Activated CD4-positive, alpha-beta T cell treated with anti-CD3 and anti-CD28 coated beads, Interleukin-2, Interleukin-6, amounts not matched to agents 100 ng/mL and 50 ng/mL, durations not matched to agents 16 hours and 8 hours (primary cell): ENCODE measurements at places on chromosomes 6 and 20.

GRCh38 chr20:38303908-38304379, at the start of gene BPI:
TSS of gene BPI (plus strand) at chr20:38304156. CDS start at chr20:38304224, 68 bp downstream.
- peak; percentile 9 for DNase-seq

DNA sequence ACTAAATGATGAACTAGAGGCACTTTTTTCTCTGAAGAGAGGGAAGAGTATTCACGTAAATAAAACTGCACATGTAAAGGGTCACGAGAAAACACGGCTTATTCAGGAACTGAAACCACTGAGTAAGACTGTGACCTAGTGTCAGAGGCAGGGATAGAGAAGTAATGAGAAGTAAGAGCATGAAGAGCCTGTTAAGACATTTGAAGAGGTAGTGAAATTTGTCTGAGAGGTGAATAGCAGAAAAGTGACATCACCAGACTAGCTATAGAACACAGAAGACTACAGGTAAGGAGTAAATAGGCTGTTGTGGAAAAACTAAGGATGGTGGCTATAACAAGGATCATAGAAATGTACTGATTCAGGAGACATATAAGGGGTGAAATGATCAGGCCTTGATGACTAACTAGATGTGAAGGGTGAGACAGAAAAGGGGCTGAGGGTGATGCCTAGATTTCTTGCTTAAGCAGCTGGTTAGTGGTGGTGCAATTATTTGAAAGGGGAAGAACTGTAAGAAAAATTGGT, 76.8 kb downstream of the REV3L start:
- peak; percentile 74 for DNase-seq

DNA sequence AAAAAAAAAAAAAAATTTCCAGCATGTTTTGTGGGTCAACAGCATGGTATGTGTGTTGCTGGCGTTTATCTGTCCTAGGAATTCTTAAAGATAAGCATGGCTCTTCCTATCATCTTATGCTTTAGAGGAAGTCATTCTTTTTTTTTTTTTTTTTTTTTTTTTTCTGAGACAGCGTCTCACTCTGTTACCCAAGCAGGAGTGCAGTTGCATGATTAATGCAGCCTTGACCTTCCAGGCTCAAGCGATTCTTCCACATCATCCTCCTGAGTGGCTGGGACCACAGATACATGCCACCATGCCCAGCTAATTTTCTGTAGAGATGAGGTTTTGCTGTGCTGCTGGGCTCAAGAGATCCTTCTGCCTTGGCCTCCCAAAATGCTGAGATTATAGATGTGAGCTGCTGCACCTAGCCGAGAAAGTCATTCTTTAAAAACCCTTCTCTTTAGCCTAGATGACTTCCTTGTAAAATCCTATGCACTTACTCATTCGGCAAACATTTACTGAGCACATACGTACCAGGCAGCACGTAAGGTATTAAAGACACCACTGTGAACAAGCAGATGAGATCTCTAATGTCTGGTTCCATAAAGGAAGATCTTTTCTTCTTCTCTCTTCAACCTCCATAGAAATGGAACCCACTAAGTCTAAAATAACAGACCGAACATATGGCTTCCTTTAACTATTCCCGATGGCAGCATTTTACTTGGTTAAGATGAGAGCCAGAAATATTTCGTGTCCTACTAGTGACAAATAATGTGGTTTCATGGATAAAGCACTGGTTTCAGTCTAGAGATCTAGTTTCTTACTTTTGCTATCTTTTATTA, 122.4 kb downstream of the RIN2 start:
- DNase-seq: no peak

DNA sequence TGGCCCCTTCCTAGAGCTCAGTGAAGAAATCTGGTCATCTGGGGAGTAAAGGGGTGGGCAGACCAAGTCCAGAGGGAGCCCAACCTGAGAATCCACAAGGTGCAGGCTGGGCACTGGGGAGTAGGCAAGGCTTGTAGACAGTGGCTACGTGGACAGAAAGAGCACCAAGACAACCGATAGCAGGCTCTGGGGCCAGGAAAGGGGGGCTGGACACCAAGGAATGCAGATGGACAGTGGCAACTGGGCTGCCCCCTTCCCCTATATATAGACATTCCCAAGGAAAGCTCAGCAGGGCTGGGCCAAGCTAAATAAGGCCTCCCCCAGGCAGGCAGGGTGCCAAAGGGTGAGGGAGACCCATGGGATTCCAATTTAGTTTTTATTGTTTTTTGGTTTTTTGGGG, 1.5 kb upstream of the TNNC2 start:
- no peak for DNase-seq

GRCh38 chr6:21891080-21891479, 297.5 kb downstream of the SOX4 start:
- no peak for DNase-seq

DNA sequence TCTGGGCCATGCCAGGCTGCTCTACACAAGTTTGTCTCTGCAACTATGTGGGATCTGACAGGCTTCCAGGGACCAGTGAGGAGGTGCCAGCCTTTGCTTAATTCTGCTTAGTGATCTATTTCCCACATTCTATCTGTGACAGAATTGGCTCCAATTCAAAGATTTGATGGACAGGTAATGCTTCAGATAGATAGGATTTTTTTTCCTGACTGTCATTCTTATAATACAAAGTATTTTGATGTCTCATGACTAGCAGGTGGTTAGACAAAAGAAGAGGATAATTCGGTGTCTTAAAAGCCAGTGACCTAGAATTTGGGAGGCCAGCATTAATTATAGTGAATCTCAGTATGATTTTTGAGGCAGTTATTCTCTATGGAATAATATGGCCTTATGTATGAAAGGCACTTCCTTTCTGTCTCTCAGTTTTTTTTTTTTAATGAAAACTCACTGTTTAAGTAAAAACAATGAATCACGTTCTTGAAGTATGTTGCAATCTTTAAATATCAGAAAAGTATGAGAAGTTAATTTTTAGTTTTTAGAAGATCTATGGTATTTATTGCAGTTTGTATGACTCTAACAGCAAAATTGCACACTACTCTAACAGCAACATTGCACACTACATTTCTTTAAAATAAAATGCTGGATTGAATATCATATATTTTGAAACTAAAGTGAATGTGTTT, 43.7 kb downstream of the TMEM200A start:
- DNase-seq: no peak

GRCh38 chr20:41334036-41334435, 6.6 kb upstream of the LPIN3 start:
- DNase-seq: no peak

GRCh38 chr6:14375930-14376329, 258.4 kb downstream of the CD83 start:
- DNase-seq: no peak

DNA sequence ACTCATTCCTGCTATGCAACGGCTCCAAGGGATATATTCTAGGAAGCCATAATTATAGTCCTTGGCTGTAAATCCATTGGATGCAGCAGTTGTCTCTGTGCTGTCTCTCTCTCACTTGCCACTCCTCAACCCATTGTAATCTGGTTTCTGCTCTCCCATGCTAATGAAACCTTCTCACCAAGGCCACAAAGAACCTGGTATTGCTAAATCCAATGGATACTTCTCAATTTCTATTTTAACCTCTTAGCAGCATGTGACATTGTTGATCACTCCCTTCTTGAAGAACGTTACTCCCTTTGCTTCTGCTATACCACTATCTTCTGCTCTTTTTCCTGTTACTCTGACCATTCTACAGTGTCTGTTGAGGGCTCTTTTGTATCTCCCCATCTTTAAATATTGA, 39.8 kb upstream of the GCLC start:
- no peak for DNase-seq

GRCh38 chr20:57619051-57619831, 985 bp downstream of the ZBP1 start:
- peak; percentile 90 for DNase-seq

- DNase-seq: no peak
Measured at GRCh38 chr6:125821825-125822281, 31.1 kb downstream of the NCOA7 start.

- DNase-seq: no peak
Measured at GRCh38 chr20:23165307-23165750, 79.2 kb upstream of the CD93 start.
